Transverse colon (tissue), 4 donors: ENCODE measurements at places on chromosomes 12 and 14. TPM values are rescaled to one million over a fixed set of nuclear protein-coding genes. Genes with fewer than 3 reads are reported as not detected.

DNA sequence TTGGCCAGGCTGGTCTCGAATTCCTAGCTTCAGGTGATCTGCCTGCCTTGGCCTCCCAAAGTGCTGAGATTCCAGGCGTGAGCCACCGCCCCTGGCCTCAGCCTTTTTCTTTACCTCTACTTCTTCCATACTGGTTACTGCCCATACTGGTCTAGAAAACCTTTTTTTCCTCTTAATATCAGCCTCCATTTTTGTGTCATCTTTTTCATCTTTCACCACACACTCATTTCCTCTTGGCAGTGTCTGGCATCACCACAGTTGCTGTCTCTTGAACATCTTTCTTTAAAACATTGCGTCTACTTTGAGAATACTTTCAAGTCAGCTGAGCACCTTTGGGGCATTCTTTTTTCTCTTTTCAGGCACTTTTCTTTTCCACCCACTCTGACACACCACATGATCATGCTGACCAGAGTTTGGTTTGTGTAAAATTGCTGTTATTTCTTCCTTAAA lies 32.7 kb downstream of the DDX47 start:
- H3K27me3 ChIP-seq = no peaks in the 10 kb centered on the region
- no peaks in the 10 kb centered on the region for H3K36me3 ChIP-seq
- no peak for DNase-seq
- no peak overlapping the region for H3K27ac ChIP-seq
- no peaks in the 10 kb centered on the region for H3K4me1 ChIP-seq

GRCh38 chr14:74568911-74569310 lies 43.1 kb downstream of the LTBP2 start:
- H3K27ac ChIP-seq = no peak overlapping the region
- no peak for DNase-seq
- no peaks in the 10 kb centered on the region for H3K27me3 ChIP-seq
- no peaks in the 10 kb centered on the region for H3K36me3 ChIP-seq

DNA sequence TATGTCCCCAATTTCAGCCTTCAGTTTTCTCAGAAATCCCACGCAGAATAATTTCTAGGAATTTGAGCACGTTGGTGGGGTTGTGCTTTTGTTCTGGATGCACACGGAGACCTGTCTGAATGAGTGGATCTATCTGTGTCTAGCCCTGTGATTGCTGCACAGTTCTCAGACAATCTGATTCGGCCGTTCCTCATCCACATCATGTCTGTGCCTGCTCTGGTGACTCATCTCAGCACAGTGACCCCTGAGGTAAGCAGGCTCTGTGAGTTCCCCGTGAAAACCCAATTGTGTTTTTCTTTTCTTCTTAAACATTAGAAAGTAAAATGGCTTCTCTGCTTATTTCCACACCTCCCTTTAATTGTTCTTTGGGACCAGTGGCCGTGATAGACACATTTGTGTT lies 20.2 kb downstream of the UBE3B start:
- no peaks in the 10 kb centered on the region for H3K4me1 ChIP-seq
- no peak overlapping the region for H3K27ac ChIP-seq
- H3K4me3 ChIP-seq = no peak overlapping the region

GRCh38 chr12:112046003-112046402 lies 32.8 kb downstream of the ERP29 start:
- H3K27me3 ChIP-seq = no peaks in the 10 kb centered on the region
- no peak for DNase-seq
- H3K4me1 ChIP-seq = peaks cover 7% of the 10 kb centered on the region
- H3K36me3 ChIP-seq = no peaks in the 10 kb centered on the region
- peak overlapping the region; percentile 52 for H3K27ac ChIP-seq
- no peak overlapping the region for H3K4me3 ChIP-seq

DNA sequence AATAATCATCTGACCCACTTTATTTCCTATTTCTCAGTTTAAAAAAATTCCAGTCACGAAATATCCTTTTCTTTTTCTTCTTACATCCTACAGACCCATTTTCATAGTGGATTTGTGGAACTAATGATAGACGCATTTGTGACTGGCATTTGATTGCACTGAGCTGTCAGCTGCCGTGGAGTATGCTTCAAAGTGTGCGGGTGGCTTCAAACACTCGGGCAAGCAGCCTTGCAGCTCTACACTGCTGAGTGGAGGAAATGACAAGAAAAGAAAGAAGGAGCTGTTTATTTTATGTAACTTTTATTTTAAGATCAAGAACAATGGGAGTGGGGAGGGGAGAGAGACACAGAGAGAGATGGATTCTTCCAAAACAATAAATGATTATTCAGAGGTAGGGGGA lies 112.8 kb upstream of the NAP1L1 start:
- H3K27me3 ChIP-seq = no peaks in the 10 kb centered on the region
- no peaks in the 10 kb centered on the region for H3K4me1 ChIP-seq
- no peak for DNase-seq
- no peaks in the 10 kb centered on the region for H3K36me3 ChIP-seq

DNA sequence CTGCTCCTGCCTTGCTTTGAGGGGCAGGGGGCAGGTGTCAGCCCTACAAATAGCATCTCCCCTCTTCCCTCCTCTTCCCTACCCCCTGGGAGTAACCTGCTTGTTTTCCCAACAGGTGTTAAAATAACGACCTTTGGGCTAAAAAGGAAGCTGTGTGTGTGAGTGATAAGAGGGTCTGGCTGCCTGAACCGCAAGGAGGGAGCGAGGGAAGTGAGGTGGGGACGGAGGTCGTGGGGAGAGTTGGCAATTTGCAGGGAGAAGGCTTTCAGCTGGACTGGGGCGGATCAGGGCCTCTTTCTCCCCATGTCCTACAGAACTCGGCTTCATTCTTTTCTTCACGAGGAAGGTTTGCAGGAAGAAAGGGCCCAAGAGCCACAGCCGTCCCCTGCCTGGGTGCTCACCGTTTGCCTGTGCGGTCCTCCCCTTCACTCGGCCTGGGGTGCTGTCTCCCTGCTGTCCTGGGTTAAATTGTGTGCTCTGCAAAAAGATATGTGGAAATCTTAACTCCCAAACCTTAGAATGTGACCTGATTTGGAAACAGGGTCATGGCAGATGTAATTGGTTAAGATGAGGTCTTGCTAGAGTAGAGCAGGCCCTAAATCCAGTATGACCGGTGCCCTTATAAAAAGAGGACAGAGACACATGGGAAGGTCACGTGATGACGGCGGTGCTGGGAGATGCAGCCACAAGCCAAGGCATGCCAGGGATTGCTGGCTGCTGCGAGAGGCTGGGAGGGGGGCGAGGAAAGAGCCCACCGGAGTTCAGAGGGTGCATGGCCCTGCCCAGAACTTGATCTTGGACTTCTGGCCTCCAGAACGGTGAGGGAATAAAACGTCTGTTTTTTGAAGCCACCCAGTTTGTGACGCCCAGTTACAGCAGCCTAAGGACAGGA lies 38.7 kb upstream of the NCOR2 start:
- no peak overlapping the region for H3K4me3 ChIP-seq
- no peak for DNase-seq
- H3K27ac ChIP-seq = peak overlapping the region; percentile 66
- H3K4me1 ChIP-seq = peaks cover 58% of the 10 kb centered on the region
- H3K36me3 ChIP-seq = no peaks in the 10 kb centered on the region

DNA sequence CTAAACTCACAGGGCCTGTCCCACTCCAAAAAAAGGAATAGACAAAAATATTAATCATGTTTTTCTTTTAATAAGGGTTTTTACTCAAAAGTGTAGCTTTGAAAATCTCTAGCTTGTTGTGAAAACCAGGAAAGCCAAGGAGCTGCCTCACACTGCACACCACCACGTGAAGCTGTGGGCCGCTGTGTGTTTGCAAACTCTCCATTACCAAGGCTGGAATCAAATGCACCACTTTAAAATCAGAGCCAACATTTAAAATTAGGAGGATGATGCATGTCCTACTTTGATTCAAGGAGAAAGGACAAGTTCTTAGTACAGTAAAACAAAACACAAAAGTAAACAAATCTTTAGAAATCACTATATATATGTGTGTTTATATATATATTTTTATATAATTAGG lies 83.0 kb downstream of the SETD3 start:
- H3K27me3 ChIP-seq = no peaks in the 10 kb centered on the region
- no peak overlapping the region for H3K27ac ChIP-seq
- H3K4me1 ChIP-seq = no peaks in the 10 kb centered on the region
- peaks cover 31% of the 10 kb centered on the region for H3K36me3 ChIP-seq
- no peak overlapping the region for H3K4me3 ChIP-seq
- DNase-seq = no peak

DNA sequence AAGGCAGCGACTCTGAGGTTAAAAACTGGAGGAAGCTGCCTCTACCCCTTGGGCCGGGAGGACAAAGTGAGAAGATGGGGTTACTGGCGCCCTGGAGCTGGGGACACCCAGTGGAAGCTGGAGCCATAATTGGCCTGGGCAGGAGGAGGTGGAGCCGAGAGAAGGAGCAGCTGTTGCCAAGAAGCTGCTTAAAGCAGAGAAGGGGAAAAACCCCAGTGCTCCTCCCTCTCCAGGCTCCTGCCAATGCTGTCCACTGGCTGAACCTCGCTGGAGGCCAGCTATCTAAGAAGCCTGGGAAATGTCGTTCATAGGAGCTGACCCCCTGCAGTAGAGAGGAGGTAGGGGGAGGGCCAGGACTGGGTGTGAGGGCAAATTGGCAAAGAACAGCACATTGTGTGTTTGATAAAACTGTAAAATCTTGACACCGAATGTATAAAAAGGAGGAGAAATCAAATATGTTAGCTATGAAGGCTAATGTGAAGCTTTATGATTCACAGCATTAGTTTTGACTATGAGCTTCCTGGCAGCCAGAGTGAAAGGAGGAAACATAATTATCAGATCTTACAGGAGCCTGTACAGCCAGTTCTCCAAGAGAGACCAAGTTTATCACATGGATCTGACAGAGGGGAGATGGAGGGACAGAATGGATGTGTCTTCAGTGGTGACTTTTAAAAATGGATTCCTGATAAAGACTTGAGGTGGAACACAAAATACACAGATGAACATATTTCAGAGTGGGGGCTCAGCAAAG lies 9.5 kb downstream of the HHIPL1 start:
- no peak overlapping the region for H3K4me3 ChIP-seq
- peaks cover 17% of the 10 kb centered on the region for H3K27me3 ChIP-seq
- H3K36me3 ChIP-seq = no peaks in the 10 kb centered on the region

DNA sequence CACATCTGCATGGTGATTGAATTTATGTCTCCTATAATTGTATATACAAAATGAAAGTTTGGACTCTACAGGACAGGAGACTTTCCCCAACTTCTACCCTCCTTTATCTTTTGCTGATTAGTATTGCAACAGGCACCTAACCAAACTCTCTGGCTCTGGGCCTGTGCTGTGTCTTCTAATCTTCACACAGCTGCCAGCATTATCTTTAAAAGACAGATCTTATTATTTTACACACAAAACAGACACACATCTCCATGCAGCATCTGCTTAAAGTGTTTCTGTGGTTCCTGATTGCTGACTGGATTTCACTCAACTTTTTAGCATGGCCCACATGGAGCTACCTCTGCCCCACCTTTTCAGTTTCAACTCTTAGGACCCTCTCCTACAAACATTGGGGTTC lies 154.9 kb upstream of the PELI2 start:
- H3K27me3 ChIP-seq = no peaks in the 10 kb centered on the region
- H3K27ac ChIP-seq = no peak overlapping the region
- no peak overlapping the region for H3K4me3 ChIP-seq
- H3K4me1 ChIP-seq = no peaks in the 10 kb centered on the region
- DNase-seq = no peak
- H3K36me3 ChIP-seq = no peaks in the 10 kb centered on the region

DNA sequence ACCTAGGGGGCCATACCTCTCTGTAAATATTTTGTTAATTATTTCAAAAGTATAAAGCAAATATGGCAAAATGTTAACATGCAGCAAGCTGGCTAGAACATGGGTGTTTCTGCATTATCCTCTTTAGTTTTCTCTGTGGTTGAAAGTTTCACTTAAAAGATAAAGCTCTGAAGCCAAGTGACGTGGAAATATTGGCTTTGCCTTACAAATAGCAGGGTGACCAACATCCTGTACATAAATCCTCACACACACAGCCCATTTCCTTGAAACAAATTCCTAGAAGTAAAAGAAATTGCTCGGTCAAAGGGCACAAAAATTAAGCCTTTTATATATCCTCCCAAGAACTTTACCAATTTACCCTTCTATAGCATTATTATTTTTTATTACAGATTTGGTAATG lies 10.6 kb upstream of the VWF start:
- no peaks in the 10 kb centered on the region for H3K27me3 ChIP-seq
- no peaks in the 10 kb centered on the region for H3K36me3 ChIP-seq
- H3K4me1 ChIP-seq = no peaks in the 10 kb centered on the region
- H3K4me3 ChIP-seq = no peak overlapping the region
- DNase-seq = no peak

Gene SLC38A1
- 139 TPM for total RNA-seq

Gene STAC3
- 1.9 TPM for total RNA-seq
